Activated CD4-positive, alpha-beta T cell treated with anti-CD3 and anti-CD28 coated beads, Interleukin-10, Interleukin-2, amounts not matched to agents 100 ng/mL and 50 ng/mL, durations not matched to agents 16 hours and 8 hours (primary cell): ENCODE measurements at places on chromosomes 11 and 22.

DNA sequence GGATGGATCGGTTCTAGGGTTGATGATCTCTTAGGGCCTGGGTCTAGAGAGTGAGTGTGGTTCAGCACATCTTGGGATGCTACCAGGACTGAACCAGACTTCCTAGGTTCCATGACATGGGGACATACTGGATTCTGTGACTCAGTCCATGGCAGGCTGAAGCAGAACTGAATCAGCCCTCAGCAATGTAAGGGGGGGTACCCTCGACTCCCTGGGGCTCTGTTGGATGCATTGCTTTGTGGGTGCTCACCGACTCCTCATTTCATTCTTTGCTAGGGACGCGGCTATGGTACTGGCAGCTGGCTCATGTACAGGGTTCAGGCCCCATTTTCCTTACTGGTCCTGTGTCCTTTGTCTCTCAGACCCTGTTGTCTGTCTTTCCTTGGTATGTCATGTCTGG is 733 bp upstream of the GRAMD1B start:
- no peak for DNase-seq

DNA sequence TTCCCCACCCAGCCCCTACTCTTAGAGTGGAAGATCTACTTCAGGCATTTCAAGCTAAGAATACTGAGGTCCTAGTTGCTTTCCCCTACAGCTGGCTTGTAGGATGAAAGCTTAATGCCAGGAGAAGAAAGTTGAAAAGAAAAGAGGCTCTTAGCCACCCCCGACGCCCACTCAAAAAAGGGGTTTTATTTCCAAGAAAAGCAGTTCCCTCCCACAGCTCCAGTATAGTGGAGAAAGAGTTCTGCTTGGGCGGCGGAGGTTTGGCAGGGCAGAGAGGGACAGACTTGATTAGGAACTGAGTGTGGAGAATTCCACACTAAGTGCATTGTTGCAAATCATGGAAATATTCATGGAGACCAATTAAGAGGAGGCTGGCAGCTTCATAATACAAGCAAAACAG is 470.9 kb downstream of the ETS1 start:
- DNase-seq: no peak

GRCh38 chr11:102322560-102322959 is 5.3 kb downstream of the BIRC3 start:
- peak; percentile 39 for DNase-seq

DNA sequence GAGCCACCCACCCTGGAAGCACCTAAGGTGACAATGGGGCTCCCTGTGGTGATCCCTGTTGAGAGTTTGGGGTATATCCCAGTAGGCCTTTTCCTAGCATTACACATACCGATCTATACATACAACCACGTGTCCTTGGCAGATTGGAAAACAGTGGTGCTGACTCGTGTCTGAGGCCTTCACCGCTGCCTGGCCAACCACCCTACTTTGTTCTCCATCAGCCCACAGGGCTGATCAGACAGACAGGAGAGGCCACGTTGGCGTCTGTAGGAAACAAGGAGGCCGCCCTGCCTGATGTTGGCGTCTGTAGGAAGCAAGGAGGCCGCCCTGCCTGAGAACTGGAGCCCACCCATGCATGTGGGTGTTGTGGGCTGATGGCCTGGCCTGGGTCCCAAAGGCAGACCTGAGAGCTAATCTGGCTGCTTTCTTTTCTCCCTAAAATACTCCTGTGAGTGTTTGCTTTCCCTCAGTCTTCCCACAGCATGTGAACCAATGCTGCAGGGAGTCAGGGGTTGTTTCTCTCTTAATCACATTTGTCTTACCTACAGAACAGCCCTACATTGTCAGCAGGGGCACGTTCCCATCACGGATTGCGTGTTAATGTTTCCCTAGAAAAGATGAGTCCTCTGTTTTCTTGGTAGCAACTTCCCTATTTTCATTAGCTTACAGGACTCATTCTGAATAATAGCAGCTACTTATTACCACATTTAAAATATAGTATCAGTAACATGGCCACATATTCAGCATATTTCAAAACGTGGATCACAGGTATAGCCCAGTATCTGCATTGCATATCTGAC is 57.2 kb downstream of the SBF1 start:
- no peak for DNase-seq

DNA sequence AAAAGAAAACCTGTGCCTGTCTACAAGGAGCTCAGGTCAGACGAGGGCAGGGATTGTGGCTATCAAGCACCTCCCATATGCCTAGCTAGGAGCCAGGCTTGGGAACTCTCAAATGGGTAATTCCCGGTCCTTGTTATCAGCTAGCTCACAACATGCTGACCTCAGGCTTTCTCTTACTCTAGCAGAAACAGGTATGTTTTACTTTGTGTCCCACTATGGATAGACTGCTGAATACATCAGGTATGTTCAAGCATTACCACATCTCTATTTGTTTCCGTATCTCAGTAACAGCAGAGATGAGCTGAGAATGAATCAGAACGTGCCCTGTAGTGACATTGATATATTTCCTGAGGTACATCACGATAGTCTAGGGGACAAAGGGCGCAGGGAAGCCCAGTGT is 29.4 kb downstream of the SHISA8 start:
- no peak for DNase-seq

DNA sequence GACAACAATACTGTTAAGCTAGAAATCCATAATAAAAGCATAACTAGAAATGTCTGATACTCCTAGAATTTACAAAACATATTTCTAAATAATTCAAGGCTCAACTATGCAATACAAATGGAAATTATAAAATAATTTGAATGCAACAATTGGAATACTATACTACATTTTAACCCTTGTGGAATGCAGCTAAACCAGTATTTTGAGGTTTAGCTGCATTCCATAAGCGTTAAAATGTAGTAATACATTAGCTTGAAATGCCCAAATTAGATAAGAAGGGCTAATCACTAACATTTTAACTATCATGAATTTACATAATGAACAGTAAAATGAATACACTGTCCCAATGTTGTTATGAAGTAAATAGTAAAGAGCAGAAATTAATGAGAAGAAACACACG is 617.2 kb upstream of the CHORDC1 start:
- no peak for DNase-seq

DNA sequence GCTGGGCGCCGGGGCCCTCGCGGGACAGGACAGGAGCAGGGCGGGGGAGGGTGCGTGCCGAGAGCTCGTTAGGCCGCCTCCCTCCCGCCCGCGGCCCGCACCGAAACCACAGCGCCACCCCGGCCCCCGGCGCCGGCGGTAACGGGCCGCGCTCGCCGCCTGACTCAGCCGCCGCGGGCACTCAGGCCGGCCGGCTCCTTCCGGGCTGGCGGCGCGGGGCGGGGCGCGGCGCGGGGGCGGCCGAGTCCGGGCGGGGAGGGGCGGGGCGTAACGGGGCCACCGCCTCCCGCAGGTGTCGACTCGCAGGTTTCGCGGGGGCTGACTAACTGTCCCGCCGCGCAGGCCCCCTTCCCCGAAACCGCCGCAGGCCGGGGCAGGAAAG is at the start of gene AP5B1:
Gene AP5B1, minus strand, starts transcription at position 207 of the 382 bp plus-strand sequence. CDS start 385 bp downstream, outside the sequence.
- DNase-seq: peak; percentile 70

DNA sequence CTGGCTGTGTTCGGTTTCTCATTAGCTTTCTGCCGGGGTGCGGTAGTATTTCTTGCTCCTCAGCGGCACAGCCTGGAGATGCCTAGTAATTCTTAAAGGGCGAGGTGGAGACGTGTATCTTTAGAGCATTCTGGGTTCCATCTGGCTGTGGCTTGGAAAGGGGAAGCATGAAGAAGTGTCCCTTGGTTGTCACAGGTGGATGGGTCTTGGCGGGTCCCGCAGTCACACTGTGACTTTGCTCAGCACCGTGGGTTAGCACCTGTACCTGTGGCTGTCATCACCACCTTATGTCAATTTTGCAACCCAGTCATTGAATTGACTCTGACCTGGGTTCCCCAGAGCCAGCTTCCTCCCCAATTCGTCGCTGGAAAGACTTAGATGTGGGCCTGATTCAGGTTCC is 57.6 kb downstream of the MIAT start:
- no peak for DNase-seq

DNA sequence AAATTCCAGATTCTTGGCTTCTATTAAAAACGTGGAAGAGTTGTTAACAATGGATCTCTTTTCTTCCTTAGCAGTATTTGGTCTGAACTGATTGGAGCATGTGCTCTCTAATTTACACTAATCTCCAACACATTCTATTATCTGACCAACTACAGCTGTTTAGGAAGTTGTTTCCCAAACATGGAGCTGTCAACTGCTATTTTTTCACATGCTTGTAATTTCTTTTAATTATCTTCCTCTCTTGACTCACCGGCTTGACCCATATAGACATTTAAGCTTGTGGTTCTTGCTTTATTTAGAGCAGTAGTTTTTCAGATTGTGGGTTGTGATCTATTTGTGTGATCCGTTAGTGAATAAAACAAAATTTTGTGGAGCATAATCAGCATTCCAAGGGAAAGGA is 40.8 kb downstream of the CTNND1 start:
- DNase-seq: no peak

DNA sequence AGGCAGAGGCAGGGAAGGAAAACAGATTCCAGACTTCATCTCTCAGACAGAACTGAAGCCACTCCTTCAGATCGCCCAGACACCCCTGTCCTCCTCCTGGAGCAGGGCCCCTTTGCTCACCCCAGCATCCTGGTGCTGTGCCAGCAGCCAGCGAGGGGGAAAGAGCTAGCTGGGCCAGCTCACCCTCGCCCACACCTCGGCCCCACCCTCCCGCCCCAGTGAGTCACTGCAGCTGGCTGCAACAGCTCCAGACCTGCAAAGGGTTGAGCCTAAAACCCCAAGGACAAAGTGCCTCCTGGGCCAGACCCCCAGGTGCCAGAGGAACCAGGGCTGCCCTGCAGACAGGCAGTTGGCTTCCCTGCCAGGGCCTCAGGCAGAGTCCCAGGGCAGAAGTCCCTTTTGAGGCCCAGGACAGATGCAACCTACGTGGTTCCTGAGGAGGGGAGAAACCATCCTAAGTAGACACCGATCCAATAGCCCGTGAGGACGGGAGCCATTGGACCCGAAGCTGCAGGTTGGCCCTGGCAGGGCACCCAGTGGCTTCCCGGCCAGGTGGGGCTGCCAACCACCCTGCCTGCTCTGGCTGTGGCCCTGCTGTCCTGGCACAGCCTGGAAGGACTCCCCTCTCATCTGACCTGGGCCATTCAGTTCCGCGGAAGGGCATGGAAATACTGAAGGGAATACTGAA is 7.2 kb downstream of the AHNAK start:
- peak; percentile 65 for DNase-seq

DNA sequence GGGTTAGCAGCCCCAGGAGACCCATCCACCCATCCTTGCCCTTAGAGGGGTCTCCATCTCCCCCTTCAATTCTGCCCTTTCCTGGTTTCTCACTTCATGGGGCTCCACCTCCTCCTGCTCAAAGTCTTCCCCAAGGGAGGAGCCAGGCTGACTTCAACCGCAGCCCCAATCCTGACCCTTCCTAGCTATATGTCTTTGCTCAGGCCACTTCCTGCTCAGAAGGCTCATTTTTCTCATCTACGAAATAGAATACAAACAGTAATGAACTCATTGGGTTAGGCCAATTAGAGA is 24.5 kb downstream of the POU2AF1 start:
- DNase-seq: no peak

- DNase-seq: no peak
Observed at GRCh38 chr11:122102426-122102825, 13.6 kb downstream of the BLID start.

- no peak for DNase-seq
Observed at GRCh38 chr11:120068114-120068573, 69.8 kb downstream of the TRIM29 start.

- DNase-seq: no peak
Observed at GRCh38 chr11:72842126-72842525, 27.9 kb downstream of the ATG16L2 start.

- no peak for DNase-seq
Observed at GRCh38 chr11:102843489-102843888, at the start of gene MMP3. TSS of gene MMP3 (minus strand) at chr11:102843609. CDS start at chr11:102843546, 63 bp downstream.

- DNase-seq: no peak
Observed at GRCh38 chr22:44153710-44154109, 27.0 kb upstream of the PARVG start.

DNA sequence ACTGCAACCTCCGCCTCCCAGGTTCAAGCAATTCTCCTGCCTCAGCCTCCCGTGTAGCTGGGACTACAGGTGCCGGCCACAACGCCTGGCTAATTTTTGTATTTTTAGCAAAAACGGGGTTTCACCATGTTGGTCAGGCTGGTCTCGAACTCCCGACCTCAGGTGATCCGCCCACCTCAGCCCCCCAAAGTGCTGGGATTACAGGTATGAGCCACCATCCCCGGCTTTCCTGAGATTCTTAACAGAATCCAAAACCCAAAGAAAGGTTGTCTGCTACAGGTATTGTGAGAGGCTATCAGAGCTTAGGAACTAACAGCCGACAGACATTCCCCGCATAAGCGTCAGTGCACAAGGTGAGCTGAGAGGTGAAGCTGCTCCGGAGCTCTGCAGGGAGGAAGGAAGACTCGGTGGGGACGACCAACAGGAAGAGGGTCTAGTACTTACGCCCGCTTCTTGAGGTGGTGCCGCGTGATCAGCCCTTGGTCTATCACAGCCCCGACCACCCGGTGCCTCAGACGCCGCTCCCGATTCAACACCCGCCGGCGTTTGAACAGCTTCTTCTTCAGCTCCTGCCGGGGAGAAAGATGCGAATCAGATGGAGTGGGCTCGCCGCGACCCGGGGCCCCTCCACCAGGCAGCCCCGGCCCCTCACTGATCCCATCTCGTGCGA is 470 bp downstream of the C11orf98 start:
- peak; percentile 67 for DNase-seq

DNA sequence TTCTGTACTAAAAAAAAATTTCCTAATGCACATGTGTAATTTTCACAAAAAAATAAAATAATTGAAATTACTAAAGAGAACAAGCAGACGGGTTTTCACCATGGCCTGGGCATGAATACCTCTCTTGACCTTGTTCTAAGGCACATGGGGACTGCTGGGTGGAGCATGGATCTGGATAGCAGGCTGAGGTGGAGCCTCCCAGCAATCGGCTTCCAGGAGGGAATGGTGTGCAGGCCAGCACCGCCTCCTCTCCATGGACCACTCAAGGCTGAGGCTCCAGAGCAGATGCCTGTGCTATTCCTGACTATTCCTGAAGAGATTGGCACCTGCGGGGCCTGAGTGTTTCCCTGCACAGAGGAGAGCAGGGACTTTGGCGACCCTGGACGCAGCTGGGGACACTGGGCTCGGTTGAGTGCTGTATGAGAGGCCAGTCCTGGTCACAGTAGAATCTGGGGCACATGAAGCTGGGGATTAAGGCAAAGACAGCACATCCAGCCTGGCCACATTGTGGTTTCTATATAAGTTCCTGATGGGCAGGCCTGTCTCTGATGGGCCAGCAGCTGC is 963.6 kb downstream of the BRD1 start:
- no peak for DNase-seq

DNA sequence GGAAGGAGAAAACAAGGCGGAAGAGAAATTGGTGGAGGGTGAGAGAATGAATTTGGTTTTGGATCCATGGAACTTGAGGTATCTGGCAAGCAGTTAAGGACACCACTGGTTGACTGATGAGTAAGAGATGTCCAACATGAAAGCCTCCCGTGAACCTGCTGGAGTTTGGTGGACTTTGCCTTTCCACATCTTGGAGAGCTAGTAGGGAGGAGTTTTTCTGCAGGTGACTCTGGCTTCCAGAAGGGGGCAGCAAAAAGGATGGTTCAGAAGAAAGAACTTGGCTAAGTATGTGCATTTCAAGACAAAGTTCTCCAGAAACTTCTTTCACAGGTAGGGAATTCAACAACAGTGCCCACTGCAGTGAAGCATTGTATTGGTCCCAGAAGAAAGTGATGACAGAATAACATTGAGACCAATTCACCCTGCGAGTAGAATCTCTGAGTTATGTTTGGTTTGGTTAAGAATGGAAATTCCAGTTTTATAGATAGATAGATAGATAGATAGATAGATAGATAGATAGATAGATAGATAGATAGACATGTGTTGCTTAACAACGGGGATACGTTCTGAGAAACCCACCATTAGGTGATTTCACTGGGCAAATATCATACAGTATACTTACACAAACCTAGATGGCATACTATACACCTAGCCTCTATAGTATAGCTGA is 28.5 kb downstream of the DCDC1 start:
- DNase-seq: peak; percentile 27
